ENCODE measurements at places on chromosomes 3 and 15.

GRCh38 chr3:187183903-187184302 is 13.4 kb upstream of the RTP1 start:
- DNase-seq, result no peak

DNA sequence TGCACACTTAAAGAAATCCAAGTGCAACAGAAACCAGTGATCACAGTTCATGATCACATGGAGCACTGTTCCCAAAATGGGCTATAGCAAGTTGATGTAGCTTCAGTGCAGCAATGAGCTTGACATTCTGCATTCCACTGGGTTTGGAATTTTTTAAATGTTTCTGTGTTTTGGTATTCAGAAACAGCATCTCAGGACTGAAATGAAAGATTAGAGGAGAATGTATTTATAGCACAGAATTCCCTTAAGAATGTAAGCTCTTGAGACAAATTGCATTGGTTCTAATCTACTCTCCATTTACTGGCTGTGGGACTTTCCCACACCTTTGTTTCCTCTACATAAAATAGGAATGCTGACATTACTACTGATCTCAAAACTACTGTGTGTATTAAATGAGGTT is 162.7 kb downstream of the FGF12 start:
- no peak for DNase-seq

DNA sequence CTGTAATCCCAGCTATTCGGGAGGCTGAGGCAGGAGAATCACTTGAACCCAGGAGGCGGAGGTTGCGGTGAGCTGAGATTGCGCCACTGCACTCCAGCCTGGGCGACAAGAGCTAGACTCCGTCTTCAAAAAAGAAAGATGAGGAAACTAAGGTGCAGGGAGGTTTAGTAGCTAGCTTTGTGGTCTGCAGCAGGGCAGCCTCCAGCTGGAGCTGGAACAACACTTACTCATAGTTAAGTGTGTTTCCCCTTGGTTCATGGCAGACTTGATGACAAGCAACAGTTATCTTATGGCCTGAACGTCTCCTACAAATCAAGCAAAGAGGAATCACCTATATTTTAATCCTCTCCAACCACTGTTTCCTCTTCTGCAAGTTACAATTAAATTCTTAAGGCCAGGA is 12.6 kb downstream of the KAT2B start:
- DNase-seq, result no peak

DNA sequence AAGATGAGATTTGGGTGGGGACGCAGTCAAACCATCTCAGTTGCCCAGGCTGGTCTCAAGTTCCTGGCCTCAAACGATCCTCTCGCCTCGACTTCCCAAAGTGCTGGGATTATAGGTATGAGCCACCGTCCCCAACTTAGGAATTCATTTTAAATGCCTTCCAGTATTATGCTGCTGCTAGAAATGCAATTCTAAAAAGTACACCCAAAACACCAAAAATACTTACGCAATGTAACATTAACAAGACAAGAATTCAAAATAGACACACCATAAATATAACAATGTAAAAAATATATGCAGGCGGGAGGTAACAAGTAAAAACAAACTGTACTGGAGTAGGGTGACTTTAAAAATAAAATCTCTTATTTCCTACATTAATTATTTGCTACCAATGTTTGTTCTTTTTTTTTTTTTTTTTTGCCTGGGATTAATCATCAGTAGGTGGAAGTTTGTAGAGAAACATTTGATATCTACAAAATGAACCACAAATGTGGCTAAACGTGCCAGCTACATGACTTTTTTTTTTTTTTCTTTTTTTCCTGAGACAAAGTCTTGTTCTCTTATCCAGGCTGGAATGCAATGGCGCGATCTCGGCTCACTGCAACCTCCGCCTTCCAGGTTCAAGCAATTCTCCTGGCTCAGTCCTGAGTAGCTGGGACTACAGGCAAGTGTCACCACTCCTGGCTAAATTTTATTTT is 56.8 kb downstream of the SETMAR start:
- no peak for DNase-seq

- DNase-seq, result no peak
These were observed 19.5 kb downstream of the LIPH start for GRCh38 chr3:185532901-185533300.

DNA sequence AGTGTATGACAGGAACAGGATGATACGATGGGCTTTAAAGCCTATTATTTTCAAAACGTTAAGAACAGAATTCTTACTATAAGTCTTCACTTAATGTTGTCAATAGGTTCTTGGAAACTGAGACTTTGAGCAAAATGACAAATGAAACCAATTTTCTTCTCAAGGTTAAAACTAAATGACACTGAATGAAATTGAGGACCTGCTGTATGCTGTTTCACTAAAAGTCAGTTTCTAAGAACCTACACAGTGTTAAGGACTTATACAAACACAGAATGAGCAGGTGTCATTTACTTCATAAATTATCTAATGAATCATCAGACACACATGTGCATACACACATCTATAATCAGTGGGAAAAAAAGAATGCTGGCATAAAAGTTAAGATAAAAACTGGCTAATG is 106.9 kb downstream of the RFTN1 start:
- no peak for DNase-seq

- DNase-seq, result no peak
These were observed 456.3 kb downstream of the FOXP1 start for GRCh38 chr3:71127052-71127831.

GRCh38 chr3:31039145-31039544 is 144.7 kb upstream of the GADL1 start:
- DNase-seq, result no peak

DNA sequence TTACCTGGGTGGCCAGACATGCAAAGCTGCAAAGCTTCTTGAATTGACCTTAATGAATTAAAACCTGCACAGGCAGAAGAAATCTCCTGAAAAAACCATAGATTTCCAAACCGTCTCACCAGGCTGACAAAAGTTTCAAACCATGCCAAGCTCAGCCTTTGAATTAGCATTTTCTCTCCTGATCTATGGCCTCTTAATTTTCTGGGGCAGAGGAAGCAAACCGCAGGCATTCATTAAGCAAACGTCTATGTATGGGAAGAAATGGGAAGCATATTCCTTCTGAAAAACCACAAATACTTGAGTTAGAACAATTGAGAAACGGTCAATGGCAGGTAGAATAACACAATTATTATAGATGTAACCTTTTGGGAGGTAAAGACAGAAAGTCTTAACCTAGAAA is 500.2 kb upstream of the NR2F2 start:
- no peak for DNase-seq

DNA sequence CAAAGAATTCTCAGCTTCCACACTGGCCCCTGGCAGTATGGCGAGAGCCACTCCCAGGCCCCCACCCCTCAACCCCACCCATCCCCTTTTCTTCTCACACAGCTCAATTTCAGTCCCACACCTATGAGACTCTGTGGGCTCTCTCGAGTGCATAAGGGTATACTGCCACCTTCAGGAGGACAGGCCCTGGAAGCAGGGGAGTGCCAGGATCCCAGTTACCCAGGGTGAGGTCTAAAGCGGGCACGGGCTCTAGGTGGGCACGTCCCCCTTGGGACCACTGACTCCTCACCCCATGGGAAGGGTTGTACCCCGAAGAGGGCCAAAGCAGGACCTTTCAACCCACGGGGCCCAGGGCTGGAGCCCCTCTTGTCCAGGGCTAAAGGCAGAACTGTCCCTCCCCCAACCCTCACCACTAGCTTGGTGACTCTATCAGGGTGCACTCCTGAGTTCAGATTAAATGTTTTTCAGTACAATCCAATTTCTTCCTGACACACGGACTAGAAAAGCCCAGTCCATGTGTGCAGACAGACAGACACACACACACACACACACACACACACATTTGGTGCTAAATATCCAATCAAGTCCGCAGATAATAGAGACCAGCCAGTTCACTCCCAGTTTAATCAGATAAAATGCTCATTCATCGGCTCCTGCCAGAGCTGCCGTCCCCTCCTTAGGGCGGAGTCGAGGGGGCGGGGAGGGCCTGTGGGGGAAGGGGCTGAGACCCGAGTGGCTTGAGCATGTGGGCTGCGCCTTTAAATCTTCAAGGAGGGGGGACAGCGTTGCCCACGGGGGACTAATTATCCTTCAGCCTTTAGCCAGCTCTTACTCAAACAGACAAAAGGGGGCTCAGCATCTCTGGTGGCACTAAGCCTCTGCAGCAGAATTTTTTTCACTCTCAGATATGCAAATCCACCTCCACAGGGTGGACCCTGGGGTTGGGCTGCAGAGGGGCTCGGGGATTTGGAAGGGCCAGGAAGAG is 59.3 kb downstream of the CYP11A1 start:
- peak; percentile 76 for DNase-seq

GRCh38 chr3:128113817-128114794 is 9.5 kb downstream of the RUVBL1 start:
- DNase-seq, result no peak

GRCh38 chr3:164224126-164224525 is 854.2 kb downstream of the SI start:
- DNase-seq, result no peak

DNA sequence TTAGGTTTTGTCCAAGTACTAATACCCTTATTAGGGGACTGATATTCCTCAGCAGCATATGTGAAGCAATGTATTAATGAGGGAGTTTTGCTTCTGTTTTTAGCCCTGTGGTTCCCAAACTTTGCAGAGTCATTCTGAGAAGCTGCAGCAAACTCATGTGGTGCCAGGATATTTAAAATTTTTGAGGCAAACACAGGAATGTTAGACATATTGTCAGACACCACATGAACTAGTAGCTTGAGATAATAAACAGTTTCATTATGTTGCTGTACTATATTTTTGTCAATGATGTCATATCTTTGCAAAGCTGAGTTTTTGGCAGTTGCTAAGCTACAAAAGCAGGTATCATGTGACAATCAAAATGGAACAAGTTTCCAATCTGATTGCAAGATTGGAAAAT is 36.6 kb downstream of the ATP6V1A start:
- no peak for DNase-seq

DNA sequence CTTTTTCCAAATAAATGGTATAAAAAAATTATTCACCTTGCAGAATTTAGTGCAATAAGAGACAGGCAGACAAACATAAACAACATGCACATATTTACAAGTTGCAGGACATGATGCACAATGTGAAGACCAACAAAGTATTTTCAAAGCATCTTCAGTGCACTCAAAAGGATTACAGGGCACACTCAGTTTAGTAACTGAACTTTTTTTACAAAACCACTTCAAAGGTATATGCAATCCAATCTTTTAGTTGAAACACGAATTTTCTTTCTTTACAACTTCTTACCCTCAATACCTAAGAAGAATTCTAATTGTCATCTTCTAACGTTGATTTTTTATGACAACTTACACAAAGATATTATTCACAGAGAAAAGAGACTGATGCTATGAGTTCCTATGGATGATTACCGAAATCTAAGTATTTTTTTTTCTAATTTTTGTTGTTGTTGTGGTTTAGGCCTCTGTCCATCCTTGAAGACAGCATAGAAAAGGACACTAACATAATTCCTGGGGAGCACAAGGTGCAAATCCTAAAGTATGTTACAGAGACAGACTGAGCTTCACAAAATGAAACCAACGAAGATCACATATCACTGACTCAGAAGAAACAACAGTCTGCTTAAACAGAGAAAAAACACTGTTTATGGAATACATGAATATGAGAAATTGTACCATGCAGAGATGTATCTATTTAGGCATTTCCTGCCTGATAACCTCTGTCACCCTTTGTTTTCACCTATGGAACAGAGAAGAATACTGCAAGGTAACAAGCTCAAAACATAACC is 50.3 kb downstream of the ZMAT3 start:
- DNase-seq, result no peak

DNA sequence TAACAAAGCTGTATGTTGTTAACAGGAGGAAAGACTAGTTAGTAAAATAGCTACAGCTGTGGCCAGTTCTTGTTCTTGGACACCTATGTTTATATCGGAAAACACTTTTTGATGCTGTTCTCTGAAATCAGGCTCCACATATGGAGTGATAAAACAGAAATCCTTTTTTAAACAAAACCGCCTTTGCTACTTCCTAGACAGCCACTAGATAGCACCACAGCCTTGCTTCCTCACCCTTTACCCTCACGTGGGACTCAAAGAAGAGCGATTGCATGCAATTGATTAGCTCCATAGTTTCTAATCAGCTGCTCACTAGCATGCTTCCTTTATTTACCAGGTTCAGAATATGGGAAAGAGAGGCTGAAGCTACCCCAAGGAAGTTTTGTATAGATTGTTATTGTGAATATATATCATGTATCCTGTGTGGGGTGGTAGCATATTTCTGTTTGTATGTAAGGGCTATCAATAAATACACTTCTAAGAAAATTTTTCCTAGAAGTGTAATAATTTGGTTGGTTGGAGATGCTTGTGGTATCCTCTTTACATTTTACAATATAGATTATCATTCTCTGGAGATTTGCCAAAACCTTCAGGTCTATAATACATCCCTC is 4.3 kb upstream of the MTFMT start:
- DNase-seq, result peak; percentile 40

- peak; percentile 43 for DNase-seq
These were observed 11.5 kb downstream of the ITPR1 start for GRCh38 chr3:4504340-4505261.

DNA sequence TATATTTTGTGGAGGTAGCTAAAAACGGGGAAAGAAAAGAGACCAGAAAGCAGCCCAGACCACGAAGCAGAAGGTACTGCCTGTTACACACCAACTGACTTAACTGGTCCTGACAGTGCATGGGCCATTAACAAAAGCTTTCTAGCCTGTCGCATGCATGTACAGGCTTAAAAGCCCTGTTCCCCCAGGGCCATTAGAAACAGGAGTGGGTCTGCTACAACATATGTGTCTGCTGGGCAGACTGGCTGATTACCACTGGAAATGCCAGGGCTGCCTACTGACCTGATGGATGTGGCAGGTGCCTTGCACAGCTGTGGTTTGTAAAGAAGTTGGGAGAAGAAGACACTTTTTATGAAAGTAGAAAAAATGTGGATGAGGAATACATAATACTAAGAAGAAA is 137.4 kb downstream of the GAP43 start:
- DNase-seq, result no peak

- DNase-seq, result no peak
These were observed 62.3 kb upstream of the IGF1R start for GRCh38 chr15:98586066-98586465.

GRCh38 chr3:170760174-170760526 is 109.8 kb downstream of the RPL22L1 start:
- DNase-seq, result no peak

DNA sequence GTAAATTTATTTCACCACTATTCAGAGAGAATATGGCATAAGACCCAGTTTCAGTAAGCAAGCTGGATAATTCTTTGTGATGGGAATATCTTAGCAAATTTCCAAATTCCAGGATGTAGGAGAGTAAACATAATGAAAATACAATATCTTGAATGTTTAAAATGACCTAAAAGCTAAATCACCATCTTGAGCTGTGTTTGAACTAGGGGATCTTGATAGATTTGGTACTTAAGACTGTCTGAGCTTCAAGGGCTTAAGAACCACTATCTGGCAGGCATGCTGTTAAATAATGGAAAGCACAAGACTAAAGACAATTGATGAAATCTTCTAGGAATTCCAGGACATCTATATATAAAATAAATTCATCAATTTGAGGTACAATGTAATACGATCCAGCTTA is 217.7 kb downstream of the ATP8B4 start:
- DNase-seq, result no peak

DNA sequence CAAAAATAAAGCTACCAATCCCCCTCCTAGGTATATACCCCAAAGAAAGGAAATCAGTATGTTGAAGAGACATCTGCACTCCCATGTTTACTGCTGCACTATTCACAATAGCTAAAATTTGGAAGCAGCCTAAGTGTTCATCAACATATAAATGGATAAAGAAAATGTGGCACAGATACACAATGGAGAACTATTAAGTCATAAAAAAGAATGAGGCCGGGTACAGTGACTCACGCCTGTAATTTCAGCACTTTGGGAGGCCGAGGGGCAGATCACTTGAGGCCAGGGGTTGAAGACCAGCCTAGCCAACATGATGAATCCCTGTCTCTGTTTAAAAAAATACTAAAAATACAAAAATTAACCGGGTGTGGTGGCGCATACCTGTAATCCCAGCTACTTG is 10.0 kb upstream of the PTPN9 start:
- DNase-seq, result no peak
